ENCODE measurements at places on chromosomes 12 and 14.
A peak's percentile ranks its signal among the peaks of the same experiment; 100 is the strongest.

DNA sequence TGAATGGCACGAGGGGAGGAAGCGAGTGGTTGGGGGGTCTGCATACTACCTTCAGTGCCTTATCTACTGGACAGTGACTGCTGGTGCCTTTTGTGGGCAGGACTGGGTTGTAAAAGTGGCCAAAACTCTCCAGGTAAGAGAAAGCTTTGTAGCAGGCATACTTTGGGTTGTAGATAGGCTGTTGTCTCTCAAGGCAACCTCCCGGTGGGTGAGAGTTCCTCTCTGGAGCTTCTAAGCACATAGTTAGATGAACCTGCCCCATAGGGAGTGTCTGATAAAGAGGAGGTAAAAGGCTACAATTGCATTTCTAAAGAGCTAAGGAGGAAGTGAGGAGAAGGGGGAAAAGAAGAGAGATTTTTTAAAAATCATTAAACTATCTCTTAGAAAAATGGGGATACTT, 4.2 kb upstream of the DAD1 start:
- no peak for DNase-seq

GRCh38 chr12:49536526-49537071, 2.2 kb upstream of the KCNH3 start:
- no peak for DNase-seq

- no peak for DNase-seq
These were observed 1.1 kb downstream of the MSRB3 start for GRCh38 chr12:65279369-65280112.

DNA sequence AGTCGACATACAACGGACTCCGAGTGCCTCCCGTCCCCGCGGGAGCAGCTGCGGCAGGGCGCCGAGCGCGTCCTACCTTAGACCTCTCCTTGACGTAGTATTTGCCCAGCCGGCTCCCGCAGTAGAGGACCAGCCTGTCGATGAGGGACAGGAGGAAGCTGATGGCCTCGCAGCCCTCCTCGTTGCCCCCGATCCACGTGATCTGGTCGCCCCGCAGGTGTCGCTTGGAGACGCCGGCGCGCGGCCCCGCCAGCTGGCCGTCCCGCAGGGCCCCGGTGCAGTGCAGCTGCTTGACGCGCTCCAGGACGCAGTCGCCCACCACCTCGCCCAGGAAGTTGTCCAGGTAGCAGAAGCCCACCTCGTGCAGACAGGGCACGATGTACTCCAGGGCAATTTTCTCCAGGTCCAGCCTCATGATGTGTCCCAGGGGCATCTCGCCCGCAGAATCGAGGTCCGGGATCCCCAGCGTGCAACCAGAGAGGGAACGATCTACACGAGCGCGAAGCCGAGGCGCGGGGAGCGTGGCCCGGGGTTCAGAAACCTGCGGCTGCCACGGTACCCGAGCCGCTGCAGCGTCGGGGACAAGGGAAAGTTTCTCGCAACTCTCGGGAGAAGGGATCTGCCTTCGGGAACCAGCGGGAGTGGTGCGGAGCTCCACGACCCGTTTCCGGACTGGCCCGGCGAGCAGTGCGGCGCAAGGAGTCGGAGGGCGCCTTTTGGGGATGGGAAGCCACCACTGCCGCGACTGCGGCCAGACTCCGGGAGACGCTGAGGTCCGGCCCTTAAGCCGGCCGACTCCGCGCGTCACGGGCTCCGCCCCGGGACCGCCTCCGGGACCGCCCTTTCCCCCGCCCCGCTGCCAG, at the start of gene EGLN3:
EGLN3 (minus strand) TSS at position 755 of the 863 bp plus-strand sequence; CDS start at position 433, 322 bp downstream.
- no peak for DNase-seq

- no peak for DNase-seq
These were observed 388.1 kb downstream of the ZFP36L1 start for GRCh38 chr14:68404652-68405183.

DNA sequence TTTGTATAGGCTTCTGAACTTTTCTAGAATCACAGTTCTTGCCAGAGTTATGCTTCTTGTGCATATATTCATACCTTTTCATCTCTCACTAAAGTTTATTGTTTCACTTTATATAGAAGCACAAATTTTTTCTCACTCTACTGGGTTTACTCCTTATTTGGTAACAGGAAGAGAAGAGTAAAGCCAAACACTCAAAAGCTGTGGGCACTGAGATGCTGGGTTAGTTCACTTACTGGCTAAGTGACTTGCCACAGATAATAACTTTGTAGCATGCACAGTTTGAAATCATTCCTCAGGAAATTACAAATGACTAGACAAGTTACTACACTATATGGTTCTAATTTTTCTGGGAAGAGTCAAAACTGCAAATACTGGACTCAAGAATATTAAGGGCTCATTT, 7.8 kb downstream of the HIGD1C start:
- no peak for DNase-seq

DNA sequence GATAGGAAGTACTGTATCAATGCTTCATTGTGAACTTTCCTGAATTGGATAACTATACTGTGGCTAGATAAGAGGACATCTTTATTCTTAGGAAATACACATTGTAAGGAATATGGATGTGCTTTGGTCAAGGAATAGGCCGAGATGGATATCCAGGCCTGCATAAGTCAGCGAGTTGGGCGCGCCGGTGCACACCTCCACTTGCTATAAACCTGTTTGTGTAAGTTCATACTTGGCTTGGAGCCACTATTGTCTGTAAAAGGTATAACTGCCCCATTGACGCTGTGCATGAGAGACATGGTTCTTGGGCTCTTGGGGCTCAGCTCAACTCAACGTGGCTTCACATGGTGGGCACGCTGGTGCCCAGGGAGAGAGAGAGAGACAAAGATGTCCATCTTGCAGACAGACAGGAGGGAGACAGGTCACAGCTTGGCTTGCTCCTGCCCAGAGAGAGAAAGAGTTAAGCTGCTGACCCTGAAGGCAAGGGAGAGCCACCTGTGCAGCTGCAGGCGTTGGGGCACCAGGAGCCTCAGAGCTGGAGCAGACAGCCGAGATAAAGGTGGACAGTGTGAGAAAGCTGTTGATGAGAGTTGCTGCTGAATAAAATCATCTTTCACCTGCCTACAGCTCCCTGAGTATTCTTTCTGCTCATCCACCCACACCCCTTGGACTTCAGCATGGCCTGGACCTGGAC, 34.1 kb upstream of the COCH start:
- no peak for DNase-seq

GRCh38 chr14:76814726-76815645, 2.3 kb upstream of the ANGEL1 start:
- no peak for DNase-seq

GRCh38 chr12:132084621-132085290, 59.4 kb downstream of the DDX51 start:
- peak; percentile 7 for DNase-seq

DNA sequence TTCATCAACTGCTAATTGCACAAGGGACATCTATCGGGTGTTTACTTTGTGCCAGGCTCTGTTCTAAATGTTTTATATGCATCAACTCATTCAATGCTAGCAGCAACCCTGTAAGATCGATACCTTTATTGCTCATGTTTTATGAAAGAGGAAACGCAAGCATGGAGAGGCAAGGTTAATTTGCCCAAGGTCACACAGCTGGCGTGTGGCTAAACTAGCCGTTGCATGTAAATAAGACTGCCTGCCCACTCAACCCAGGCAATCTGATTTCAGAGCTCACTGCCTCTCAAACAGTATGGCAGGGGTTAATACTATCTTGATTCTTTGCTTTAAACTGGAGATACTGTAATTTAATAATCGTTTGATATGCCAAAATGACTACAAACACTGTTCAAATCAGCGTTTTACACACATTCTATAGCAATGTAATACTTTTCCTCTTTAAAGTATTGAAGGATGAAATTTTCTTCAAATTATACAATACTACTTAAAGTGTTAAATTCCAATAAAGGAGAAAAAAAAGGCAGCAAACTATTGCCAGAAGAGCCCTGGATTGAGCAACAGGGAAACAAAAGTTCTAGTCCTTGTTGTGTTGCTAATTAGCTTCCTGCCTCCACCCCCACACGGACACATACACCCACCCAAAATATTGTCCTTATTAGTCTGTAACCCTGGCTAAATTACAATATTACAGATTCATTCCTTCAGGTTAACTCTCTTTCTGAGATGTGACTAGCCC, 39.1 kb upstream of the DHRS7 start:
- no peak for DNase-seq

- no peak for DNase-seq
These were observed 133.5 kb upstream of the HIF1A start for GRCh38 chr14:61561657-61562276.

GRCh38 chr12:79058342-79058741, 193.8 kb downstream of the SYT1 start:
- DNase-seq = no peak

DNA sequence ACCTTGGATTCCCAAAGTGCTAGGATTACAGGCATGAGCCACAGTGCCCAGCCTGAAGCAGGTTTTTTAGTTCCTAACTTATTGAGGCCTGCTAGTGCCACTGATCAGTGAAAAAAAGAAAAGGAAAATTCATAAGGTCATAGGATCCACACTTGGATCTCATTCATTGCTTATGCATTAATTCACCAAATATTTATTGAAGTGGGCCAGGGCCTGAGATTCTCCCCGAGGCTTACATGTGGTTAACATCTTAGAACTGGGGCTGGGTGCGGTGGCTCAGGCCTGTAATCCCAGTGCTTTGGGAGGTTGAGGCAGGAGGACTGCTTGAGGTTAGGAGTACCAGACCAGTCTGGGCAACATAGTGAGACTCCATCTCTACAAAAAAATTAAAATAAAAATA, 29.5 kb upstream of the MAP1LC3B2 start:
- no peak for DNase-seq

DNA sequence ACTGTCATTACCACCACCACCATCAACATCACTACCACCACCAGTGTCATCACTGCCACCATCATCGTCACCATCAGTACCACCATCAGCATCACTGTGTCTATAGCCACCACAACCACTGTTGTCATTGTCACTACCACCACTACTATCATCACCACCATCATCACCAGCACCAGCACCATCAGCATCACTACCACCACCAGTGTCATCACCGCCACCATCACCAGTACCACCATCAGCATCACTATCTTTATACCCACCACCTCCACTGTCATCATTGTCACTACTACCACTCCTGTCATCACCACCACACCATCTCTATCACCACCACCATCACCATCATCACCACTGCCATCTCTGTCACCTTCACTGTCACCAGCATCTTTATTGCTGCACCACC, 60.6 kb downstream of the BEGAIN start:
- no peak for DNase-seq

DNA sequence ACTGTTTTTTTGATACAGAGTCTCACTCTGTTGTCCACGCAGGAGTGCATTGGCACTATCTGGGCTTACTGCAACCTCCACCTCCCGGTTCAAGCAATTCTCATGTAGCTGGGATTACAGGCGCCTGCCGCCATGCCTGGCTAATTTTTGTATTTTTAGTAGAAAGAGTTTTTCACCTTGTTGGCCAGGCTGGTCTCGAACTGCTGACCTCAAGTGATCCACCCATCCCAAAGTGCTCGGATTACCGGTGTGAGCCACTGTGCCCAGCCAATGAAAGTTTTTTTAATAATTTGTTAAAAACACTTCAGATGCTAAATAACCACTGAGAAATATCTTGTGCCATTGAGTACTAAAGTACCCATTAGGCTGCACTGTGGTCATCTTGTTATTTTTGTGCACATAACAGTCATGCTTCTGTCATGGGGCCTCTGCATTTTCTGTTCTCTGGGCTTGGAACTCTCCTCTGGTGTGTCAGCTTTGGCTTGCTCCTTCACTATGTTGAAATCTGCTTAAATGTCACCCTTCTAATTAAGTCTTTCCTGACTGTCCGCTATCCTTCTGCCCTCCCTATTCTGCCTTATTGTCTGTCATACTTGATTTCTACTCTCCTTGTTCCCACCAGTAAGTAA, 105.1 kb downstream of the KTN1 start:
- no peak for DNase-seq

- no peak for DNase-seq
These were observed 54.1 kb downstream of the FBRSL1 start for GRCh38 chr12:132544080-132544397.

GRCh38 chr12:130119241-130119861, 42.9 kb upstream of the FZD10 start:
- no peak for DNase-seq

Data from stimulated activated CD8-positive, alpha-beta memory T cell treated with anti-CD3 and anti-CD28 coated beads, Interleukin-15, amount 100 ng/mL, for 4 hours (primary cell).